ENCODE measurements at places on chromosomes 1 and 21.

- no peak for DNase-seq
Measured at GRCh38 chr1:61158591-61158990, 76.2 kb downstream of the NFIA start.

DNA sequence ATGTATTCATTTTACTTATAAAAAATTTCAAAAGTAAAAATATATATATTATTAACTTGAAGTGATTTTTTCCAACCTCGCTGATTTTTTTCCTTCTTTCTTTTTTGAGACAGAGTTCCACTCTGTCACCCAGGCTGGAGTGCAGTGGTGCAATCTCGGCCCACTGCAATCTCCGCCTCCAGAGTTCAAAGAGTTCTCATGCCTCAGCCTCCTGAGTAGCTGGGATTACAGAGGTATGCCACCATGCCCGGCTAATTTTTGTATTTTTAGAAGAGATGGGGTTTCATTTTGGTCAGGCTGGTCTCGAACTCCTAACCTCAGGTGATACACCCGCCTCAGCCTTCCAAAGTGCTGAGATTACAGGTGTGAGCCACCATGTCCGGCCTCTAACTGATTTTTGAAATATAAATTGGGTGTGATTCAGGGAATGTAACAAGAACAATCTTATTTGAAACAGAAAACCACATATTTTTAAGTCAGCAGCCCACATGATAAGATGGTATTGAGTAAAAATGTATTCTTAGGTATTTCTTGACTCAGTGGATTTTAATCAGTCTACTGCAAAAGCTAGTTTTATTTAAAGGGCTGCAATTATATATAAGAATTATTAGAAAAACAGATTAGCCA is 30.0 kb downstream of the ZBTB8B start:
- no peak for DNase-seq

DNA sequence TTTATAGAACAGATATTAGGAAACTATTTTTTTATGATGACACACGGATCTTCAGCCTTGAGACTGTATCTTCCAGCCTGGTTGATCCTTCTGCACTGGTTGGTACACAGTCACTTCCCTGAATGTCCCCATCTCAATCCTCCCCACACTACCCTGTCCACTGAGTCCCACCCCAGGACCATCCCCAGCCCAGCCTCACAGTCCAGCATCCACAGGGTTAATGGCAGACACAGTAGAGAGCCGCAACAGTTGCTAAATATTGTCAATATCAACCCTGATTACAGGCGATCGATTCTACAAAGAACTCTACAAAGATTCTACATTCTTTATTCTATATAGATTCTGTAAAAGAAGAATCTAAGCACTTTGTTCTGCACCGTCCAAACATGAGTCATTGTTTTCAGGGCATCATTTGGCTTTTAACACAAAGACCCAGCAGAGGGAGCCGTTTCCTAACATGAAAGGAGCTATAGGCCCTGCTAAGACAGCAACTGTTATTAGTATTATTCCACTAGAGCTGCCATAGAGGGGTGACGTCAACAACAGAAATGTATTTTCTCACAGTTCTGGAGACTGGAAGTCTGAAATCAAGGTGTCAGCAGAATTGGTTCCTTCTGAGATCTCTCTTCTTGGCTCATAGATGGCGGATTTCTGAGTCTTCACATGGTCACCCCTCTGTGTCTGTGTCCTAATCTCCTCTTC is 30.1 kb upstream of the IFNAR2 start:
- DNase-seq = peak; percentile 62

DNA sequence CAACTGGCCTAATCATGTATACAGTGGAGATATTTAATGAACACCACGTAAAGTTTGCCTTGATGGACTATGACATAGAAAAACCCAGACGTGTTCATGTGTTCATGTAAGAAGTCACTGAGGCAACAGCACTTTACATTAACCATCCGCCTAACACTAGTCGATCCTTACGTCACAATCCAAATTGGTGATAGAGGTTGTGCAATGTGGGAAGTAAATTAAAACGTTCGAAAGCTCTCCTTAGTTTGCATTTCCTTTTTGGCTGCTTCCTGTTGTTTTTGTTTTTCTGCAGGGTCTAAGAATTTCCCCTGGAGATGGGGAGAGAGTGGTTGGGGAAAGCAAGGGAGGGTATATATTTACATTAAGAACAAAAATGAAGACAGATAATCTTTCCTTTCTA is 587.5 kb upstream of the ADGRL2 start:
- no peak for DNase-seq

- DNase-seq = no peak
Measured at GRCh38 chr1:27372808-27373690, 1.6 kb downstream of the FCN3 start.

DNA sequence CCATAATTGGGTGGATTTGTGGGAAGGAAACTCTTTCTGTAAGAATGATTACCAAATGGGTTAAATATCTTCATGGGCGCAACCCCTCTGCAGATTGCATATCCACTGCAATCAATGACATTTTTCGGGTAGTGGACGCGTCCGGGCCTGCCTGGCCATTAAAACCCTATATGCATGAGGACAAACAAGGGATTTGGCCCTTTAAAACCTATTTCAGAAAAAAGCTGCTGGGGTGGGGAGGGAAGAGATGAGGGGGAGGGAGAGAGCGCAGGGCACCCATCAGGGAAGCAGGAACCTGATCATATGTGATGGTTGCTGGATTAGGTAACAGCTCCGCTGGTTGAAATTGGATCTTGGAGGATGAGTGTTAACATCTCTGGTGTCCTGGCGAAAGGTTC is 228.8 kb downstream of the PBX1 start:
- DNase-seq = no peak

GRCh38 chr21:37294679-37295078 is 27.5 kb upstream of the VPS26C start:
- no peak for DNase-seq

DNA sequence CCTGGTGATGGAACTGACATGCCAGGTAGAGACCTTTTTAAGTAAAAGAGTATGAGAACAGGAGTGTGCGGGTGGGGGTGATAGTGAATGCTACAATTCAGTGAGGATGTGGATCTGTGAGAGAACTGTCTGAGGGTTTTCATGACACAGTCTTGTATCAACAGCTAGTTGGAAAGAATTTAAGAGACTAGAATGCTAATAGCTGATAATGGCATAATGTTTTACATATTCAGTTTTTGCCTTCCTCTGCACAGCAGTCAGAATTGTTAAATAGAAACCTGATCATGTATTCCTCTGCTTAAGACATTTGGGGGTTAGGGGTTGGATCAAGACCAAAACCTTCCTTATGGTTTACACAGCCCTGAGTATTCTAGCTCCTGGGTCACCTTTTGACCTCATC is 152.8 kb upstream of the ZRANB2 start:
- no peak for DNase-seq

DNA sequence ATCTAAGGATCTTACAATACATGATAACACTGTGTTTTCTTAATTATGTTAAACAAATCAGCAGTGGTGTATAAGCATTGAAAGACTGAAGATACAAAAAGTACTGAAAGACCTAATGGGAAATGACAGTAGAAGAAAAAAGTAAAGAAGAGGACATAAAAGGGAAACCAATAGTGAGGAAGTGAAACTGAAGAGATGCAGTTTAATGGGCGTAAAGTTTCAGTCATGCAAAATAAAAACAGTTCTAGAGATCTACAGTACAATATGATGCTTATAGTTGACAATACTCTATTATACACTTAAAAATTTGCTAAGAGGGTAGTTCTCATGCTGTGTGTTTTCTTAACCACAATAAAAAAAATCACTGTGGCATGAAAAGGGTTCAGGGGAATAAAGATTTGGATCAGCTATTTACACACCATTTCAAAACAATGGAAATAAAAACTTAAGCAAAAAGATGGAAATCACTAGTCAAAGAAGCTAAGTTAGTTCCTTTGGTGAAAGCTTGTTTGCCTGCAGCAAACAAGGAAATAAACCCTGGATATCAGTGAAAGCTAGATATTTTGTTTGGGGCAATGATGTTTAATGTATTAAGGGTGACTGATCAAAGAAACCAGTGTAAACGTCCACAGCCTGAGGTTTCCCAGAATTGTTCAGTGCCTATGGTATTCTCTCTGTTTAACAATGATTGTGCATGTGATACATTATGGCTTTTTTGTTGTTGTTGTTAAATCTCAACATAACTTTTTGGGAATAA is 1160.8 kb upstream of the ADGRL2 start:
- no peak for DNase-seq

DNA sequence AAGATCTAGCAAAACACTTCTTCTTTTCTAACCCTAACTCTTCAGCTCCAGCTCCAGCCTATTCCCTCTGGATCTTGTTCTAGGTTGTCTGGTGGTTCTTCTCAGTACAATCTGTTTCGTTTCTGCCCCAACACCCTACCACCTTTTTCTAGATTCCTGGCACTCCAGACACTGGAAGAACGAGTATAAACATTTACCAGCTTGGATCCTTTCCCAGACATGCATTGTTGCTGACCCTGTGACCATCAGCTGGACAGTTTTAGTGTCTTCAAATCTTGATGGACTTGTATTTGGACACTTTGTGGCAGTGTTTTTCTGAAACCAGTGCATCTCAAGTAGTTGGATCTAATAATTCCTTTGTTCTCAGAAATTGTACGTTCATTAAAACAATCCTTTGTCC is 30.6 kb upstream of the CACNA1E start:
- DNase-seq = no peak

GRCh38 chr1:75234562-75234961 is 100.4 kb downstream of the LHX8 start:
- DNase-seq = no peak

DNA sequence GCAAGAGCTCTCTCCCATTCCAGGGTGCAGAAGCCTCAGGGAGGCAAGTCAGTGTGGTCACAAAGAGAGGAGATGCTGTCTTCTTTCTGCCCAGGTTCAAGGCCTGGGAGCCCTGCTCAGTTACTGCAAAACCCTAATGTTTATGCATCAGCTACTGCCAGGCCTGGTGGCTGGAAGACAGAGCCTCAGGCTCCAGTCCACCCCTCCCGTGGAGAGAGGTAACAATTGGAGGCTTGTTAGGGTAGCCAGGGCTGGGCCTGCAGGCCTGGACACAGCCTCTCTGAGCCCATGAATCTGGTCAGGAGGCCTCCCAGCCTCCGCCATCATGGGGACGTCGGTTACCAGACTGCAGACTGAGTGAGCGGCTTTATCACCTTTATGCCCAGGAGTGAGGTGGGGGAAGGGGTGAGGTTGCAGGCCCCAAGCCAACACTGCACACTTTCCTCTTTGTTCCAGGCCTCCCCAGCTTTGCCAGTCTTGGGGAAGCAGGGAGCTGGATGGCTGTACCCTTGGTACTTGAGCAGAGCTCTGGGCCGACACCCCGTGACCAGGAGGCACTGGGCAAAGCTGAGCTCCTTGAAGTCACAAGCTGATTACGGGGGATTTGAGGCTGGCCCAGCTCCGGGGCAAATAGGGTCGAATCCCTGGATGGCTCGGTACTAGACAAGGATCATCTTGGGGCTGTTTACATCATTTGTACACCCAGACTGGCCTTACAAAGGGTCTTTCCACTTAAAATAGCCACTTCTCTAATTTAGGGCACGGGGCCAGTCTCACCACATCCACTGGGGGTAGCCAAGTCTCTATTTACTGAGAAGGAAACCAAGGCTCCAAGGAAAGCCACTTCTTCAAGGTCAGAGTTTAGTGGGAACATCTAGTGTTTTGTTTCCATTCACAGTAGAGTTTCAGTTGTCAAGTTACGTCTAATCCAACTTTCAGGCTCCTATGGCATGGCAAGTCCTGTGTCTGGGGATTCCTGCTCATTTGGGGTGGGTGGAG is 5.2 kb downstream of the SLC2A1 start:
- no peak for DNase-seq

DNA sequence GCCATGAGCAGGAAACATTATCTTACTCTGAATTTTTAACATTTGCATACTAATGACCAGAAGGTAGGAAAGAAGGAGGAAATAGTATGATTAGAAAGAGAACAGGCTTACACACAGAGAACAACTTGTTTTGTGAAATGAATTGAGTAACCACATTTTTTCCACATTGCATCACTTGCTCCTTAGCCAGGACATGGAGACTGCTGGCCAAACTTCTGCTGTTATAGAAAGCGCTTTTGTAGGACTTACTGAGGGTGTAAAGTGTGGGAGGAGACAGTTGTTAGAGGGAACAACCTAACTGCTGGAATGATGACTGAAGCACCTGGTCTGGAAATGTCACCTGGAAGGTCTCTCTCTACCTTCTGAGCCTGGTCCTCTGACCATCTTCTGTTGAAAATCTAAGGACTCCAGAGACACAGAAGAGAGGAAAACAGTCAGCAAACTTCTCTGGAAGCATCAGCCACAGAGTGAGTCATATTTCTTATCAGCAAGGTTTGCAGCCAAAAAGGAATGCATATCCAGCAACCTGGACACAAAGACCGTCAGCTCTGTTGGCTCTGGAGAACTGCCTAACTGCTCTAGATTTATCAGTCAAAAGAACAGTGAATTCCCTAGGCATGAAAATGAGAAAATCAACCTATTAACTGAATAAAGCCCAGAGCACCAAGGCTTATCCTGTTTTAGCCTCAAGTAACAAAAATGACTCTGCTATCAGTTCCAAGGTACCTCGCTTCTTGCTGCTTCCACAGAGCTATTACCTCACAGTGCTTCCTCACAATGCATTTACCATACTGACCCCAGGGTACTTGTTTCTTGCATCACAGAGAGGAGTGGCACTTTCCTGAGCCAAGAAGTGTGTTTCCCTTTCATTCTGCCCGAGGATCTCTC is 88.0 kb upstream of the SLFNL1 start:
- DNase-seq = no peak

Data from activated T-cell treated with anti-CD3 and anti-CD28 coated beads for 1 hour (primary cell).